ENCODE measurements at places on chromosomes 2 and 18. TPM values are rescaled to one million over a fixed set of nuclear protein-coding genes. Genes with fewer than 3 reads are reported as not detected.

The TUBB6 gene
- total RNA-seq: 328 TPM

The GAD1 gene
- 0.34 TPM for total RNA-seq

The PIKFYVE gene
- total RNA-seq: 30.4 TPM

The CD28 gene
- total RNA-seq: not detected

The NEUROD1 gene
- total RNA-seq: not detected

The CXCR4 gene
- total RNA-seq: not detected

The SPATS2L gene
- 46.5 TPM for total RNA-seq

The IL37 gene
- not detected for total RNA-seq

The PLCD4 gene
- total RNA-seq: 1.0 TPM

The NOL4 gene
- total RNA-seq: not detected

The ZNF519 gene
- total RNA-seq: 1.0 TPM

The ZNF2 gene
- total RNA-seq: 7.2 TPM

Measured in nasal cavity respiratory epithelium epithelial cell of viscerocranial mucosa (primary cell).